ENCODE measurements at places on chromosomes 2 and 18. TPM values are rescaled to one million over a fixed set of nuclear protein-coding genes. Genes with fewer than 3 reads are reported as not detected.

DNA sequence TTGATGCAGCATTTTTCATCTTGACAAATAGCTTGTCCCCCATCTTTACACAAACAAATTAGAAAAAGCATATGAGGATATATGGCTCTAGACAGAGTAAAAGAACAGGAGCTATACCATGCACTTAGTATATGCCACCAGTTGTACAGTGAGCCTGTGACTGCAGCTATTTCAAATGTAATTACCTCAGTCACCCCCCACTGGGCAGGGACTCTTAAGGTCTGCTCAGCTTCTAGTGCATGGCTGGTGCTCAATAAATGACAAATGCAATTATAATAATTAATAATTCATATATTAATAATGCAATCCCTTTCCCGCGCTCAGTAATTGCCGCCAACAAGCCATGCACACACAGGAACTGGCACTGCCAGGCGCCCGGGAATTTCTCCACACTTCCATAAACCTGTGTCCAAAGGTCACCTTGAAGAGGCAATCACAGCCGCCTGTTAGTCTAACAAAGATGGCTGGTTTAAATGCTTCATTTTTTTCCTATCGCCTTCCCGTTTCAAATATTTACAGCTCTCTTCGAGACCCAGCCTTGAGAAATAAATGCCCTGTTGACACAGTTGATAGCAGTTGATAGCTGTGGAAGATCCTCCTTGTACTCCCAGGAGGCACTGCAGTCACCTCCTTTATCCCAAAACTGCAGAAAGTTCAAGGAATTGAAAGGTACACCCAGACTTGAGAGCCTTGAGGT is 156.6 kb downstream of the INO80D start:
- no peak overlapping the region for H3K4me3 ChIP-seq
- H3K36me3 ChIP-seq = no peaks in the 10 kb centered on the region
- H3K27me3 ChIP-seq = peaks cover 36% of the 10 kb centered on the region
- H3K4me1 ChIP-seq = peaks cover 14% of the 10 kb centered on the region
- no peak for DNase-seq
- H3K27ac ChIP-seq = no peak overlapping the region

- no peak overlapping the region for H3K4me3 ChIP-seq
- peaks cover 14% of the 10 kb centered on the region for H3K27me3 ChIP-seq
- H3K27ac ChIP-seq = no peak overlapping the region
- no peaks in the 10 kb centered on the region for H3K36me3 ChIP-seq
- DNase-seq = no peak
- peaks cover 5% of the 10 kb centered on the region for H3K4me1 ChIP-seq
These were observed 101.9 kb downstream of the BIN1 start for GRCh38 chr2:127004893-127005600.

GRCh38 chr18:46609048-46609447 is 48.0 kb downstream of the LOXHD1 start:
- H3K27me3 ChIP-seq = peaks cover 20% of the 10 kb centered on the region
- no peaks in the 10 kb centered on the region for H3K4me1 ChIP-seq
- no peak for DNase-seq
- no peak overlapping the region for H3K4me3 ChIP-seq
- H3K36me3 ChIP-seq = no peaks in the 10 kb centered on the region

DNA sequence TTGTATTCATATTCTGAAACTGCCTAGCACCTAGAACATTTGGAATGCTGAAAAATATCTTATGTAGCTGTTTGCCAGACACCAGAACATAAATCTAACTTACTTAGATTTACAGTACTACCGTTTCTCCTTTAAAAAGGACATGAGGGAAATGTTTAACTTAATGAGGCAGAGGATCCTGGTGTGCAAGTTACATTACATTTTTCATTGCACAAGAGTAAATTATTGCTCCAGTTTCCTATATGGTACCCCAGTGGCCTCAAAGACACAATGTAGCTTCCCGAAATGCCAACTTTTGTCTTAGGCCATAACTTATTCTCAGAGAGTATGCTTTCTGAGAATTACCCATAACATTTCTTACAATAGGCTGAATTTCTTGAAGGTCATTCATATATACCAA is 105.5 kb upstream of the DTNA start:
- no peak overlapping the region for H3K4me3 ChIP-seq
- H3K36me3 ChIP-seq = no peaks in the 10 kb centered on the region
- no peaks in the 10 kb centered on the region for H3K27me3 ChIP-seq
- DNase-seq = no peak
- H3K27ac ChIP-seq = no peak overlapping the region

KIAA2012 gene
- total RNA-seq = not detected

- DNase-seq = no peak
- H3K27me3 ChIP-seq = peaks cover 4% of the 10 kb centered on the region
- H3K4me3 ChIP-seq = no peak overlapping the region
- no peaks in the 10 kb centered on the region for H3K4me1 ChIP-seq
- H3K27ac ChIP-seq = no peak overlapping the region
These were observed 125.7 kb upstream of the LMAN1 start for GRCh38 chr18:59484561-59485328.

DNA sequence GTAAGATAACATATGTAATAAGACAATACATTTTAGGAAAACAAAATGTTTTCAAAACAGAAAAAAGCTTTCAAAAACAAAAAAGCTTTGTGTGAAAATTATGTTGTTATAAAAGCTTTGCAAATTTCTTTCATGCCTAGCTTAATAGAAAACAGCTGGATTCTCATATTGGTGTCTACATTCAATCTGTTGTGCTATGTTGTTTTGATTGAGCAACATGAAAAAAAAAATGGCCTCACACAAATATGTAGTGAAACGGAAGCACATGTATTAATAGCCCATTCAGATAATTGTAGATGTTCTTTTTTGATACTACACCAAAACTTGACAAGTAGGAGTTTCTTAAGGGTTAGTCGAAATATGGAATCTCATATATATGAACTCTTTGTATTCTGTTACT is 197.5 kb downstream of the ZEB2 start:
- H3K4me3 ChIP-seq = no peak overlapping the region
- H3K27me3 ChIP-seq = no peaks in the 10 kb centered on the region
- H3K4me1 ChIP-seq = peaks cover 64% of the 10 kb centered on the region
- no peak for DNase-seq
- H3K27ac ChIP-seq = no peak overlapping the region

NRP2 gene
- total RNA-seq = 64.0 TPM

DNA sequence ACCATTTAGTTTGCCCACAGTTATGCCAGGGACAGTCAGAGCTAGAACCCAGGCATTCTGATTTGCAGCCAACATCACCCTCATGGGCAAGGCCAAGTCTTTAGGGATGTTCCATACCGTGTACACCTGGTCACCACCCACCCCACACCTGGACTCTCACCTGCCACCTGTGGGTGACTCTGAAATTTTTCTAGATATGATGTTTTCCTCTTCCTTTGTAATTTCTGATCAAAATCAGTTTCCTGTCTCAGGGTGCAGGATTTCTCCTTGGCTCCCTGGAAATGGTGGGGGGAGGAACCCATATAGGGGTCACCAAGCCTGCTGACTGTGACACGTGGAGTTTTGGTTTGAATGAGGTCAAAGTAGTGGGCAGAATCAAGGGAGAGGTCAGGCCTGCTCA is 138.2 kb downstream of the ACOXL start:
- no peak for DNase-seq
- H3K4me3 ChIP-seq = no peak overlapping the region
- peaks cover 3% of the 10 kb centered on the region for H3K36me3 ChIP-seq
- no peak overlapping the region for H3K27ac ChIP-seq

GRCh38 chr2:88747990-88748389 is 56.5 kb downstream of the RPIA start:
- no peak for DNase-seq
- H3K36me3 ChIP-seq = peaks cover 74% of the 10 kb centered on the region
- peaks cover 37% of the 10 kb centered on the region for H3K4me1 ChIP-seq
- H3K27me3 ChIP-seq = no peaks in the 10 kb centered on the region
- no peak overlapping the region for H3K4me3 ChIP-seq

DNA sequence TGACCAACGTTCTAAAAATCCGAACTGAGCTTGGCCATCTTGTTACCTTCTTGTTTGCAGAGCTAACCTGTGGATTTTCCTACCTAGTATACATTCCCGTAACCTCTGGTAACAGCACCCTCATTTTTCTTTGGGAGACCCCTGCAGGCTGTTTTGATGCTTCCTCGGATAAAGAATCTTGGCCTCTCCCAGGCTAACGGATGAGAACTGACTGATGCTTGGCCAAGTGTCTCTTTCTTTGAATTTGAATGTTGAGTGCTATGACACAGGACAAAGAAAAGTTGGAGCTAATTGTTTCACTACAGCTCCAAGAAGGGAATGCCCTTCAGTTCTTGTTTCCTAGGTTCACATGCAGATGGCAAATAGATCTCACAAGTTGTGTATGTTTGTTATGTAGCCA is 19.3 kb upstream of the CAVIN2 start:
- H3K36me3 ChIP-seq = no peaks in the 10 kb centered on the region
- H3K4me1 ChIP-seq = no peaks in the 10 kb centered on the region
- H3K27me3 ChIP-seq = peaks cover 11% of the 10 kb centered on the region
- DNase-seq = no peak

DNER gene
- not detected for total RNA-seq

RAD51AP2 gene
- not detected for total RNA-seq

C2orf78 gene
- total RNA-seq = not detected

All from activated T-helper 1 cell treated with anti-CD3 and anti-CD28 coated beads, Interleukin-12 subunit alpha, Interleukin-12 subunit beta, Interleukin-2, Interleukin-4 antibody, amounts not matched to agents 30 ng/mL and 10 ng/mL and 1 ng/mL, durations not matched to agents 14 hours and 24 hours and 36 hours (primary cell).